ENCODE measurements at places on chromosomes 4 and X.

- no peak for DNase-seq
Measured at GRCh38 chr4:109945056-109945455, 32.4 kb downstream of the EGF start.

DNA sequence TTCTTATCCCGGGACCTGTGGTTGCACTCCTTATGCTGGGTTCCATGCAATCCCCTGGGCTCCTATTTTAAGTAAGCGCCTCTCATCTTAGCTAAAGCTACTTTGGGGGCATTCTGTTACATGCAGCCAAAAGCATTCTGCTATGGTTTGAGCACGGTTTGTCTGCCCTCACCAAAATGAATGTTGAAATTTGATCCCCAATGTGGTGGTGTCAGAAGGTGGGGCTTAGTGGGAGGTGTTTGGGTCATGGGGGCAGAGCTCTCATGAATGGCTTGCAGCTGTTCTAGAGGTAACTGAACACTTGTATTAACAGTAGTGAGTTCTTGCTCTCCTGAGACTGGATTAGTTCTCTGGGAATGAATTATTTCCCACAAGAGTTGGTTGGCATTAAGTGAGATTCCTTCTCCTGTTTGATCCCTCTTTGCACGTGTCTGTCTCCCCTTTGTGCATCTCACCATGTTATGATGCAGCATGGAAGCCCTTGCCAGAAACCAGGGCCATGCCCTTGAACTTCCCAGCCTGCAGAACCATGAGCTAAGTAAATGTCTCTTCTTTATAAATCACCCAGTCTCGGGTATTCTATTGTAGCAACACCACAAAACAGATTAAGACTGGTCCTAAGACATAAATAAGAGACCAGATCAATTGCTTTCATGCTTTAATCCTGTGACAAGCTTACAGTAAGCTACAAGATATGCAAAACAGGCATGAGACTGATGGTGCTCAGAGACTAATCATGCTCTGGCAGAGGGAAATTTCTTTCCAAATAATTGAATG, 141.8 kb downstream of the TSPAN5 start:
- no peak for DNase-seq

DNA sequence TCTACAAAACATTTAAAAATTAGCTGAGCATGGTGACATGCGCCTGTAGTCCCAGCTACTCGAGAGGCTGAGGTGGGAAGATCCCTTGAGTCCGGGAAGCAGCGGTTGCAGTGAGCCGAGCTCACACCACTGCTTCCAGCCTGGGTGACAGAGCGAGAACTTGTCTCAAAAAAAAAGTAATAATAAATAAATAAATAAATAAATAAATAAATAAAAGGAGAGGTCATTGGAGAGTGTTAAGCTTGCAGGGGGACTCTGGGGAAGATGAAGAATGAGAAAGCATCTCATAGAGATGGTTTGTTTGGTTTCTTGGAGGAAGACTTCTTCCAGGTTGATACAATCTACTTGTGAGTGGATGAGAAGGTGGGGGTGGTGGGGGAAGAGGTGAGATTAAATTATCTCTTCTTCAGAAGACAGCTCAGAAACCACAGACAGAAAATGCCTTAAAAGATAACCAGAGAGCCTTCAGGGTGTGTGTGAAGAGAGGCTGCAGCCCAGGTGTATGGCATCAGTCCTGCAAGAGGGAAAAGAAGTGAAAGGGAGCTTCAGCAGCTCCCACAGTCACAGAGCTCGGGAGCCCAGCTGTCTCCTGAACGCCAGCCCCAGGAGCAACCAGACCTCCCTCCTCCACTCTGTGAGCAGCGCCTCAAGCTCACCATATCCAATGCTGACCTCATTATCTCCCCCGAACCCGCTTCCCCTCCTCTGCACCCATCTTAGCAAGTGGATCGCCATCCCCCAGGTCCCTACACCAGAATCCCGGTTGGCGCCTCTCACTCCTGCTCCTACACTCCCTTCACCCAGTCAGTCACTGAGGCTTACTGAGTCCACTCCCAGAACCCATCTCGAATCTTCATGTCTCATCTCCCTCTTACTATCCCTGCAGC, 48.2 kb downstream of the RBM47 start:
- no peak for DNase-seq

- DNase-seq: no peak
Measured at GRCh38 chr4:2036866-2037265, 22.3 kb upstream of the NAT8L start.

DNA sequence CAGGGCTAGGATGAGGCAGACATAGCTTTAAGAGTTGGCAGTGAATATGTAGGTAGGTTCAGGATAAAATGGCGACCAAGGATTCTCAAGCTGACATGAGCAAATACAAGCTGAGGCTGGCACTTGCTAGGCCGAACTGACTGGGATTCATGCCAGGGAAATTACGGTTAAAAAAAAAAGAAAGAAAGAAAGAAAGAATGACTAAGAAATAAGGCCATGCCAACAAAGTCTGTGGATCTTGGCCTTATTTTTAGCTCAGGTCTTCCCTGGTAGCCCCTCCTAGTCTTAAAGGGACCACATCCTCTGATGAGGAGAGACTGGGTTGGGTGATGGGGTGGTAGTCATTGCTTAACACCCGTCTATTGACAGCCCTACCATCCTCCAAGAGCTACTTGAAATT, 64.4 kb upstream of the KLHL13 start:
- no peak for DNase-seq

GRCh38 chrX:867966-868647, 237.5 kb downstream of the SHOX start:
- no peak for DNase-seq

- DNase-seq: no peak
Measured at GRCh38 chr4:66804979-66805378, 740.3 kb downstream of the CENPC start.

DNA sequence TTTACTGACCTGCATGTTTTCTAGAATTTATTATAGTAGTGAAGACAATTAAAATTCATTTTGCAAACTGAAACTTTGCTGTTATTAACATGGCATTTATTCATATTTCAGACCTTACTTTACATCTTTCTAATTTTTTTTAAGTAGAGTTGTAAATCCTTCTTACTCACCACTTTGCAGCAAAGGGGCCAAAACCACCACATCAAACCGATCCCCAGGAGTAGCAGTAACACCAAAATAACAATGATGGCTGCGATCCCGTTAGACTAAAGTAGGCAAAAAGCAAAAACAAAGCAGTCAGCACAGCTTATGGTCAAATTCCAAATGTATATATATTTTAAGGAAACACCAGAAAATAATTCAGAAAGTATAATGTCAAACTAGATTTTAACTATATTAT, 64.7 kb downstream of the ANTXR2 start:
- no peak for DNase-seq

- DNase-seq: no peak
Measured at GRCh38 chr4:152773339-152773738, 6.2 kb downstream of the TIGD4 start.

DNA sequence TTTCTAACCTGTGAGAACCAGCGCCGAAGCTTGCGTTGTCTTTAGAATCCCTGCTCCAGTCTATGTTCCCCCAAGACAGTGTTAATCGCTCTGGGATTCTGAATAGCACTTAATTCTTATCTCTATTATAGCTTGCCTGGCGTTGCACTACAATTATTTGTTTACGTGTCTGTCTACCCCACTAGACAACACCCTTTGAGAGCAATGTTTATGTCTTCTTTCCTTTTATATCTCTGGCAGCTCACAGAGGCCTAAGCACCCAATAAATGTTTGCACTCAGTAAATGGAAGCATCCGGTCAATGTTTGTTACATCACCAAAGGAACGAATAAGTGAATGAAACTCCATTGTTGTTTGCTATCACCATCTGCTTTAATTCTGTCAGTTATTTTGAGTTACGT, 4.8 kb upstream of the NHS start:
- DNase-seq: peak; percentile 17

DNA sequence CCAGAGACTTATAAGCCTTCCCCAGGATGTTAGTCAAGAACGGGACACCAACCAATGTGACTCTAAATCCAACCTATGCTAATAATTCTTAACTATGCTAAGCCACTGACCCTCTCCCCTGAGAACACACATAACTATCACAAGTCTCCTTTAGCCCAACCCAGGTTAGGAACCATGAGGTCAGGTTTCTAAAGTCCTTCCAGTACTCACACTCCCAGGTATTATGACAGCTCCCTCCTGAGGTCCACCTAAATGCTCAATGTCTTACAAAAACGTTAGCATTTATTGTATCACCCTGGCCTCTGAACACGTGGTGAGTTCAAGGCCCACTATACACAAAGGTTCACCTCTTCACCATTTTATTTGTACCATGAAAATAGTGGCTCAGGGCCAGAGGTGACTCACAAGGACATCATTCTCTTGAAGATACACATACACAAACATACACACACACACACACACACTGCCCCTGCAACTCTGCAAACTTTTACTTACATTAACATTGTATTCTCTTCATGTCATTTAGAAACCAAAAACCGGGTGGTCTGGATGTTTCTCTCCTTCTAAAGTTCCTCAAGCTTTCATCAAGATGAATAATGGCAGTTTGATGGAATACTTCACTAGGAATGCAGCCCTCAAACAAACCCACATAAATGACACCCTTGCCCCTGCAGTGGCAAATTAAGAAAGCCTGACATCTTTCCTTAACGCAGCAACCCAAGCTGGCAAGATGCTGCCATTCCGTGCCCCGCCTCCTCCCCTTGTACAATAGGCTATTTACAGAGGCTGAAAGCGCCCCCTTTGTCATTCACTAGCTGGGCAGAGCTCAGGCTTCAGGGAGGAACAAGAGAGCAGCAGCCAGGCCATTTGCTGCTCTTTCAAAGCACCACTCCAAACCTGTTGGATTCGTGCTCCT, 17.7 kb downstream of the ACSL1 start:
- DNase-seq: peak; percentile 30

- DNase-seq: no peak
Measured at GRCh38 chr4:83723609-83724008, 187.7 kb downstream of the GPAT3 start.

DNA sequence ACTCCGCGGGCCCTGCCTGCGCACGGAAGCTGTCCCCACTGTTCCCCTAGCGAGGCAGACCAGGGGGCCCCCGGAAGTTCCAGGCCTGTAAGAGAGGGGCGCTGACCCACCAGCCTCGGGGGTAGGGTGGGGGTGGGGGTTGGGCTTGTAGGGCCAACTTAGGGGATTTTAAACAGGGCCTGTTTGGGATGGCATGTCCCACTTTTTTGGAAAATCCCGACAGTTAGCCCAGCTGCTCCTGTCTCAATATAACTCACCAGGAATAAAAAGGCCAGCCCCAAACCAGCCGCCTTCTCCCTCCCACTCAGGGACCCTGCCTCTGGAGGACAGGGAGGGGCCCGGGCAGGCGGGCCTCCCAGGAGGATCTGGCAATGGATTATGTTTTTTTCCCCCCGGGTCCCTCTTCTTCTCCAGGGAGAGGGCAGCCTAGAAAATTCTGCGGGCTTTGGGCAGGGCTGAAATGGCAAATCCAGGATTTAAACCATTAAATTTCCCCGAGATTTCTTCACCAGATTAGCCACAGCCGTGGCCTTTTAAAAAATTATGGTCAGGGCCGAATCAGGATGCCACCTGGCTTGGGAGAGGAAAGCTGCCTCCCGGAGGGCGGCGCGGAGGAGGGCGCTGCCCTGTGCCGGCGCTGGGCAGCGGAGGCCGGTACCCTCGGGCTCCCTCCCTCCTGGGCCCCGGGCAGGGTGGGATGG, 957 bp downstream of the PPP2R2C start:
- DNase-seq: no peak

DNA sequence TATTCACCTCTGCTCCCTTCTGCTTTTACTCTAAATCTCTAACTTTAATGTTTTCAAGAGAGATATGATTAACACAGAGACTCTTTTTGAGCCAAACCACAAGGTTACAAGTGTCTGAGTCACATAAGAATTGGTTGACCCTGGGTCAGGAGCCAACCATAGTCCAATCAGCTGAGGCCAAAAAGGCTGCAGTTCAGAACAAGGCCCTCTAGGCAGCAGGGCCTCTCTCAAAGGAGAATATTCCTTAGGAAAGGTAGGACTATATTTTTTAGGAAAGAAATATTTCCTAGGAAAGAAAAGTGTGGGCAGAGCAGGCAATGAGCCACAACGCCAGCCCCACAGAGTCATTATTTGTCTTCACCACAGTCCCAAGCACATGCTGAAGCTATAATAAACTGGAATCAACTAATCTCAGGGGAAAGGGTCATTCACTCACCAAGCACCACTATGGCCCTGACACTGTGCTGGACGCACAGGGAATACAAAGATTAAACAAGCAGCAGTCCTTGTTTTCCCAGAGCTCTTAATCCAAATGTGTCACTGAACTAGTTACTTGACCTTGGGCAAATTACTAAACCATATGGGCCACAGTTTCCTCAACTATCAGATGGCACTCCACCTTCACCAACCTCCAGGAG, 2.2 kb downstream of the ATP8A1 start:
- DNase-seq: no peak

- no peak for DNase-seq
Measured at GRCh38 chrX:40314070-40314469, 216.3 kb upstream of the BCOR start.

GRCh38 chr4:98773638-98774037, 115.2 kb upstream of the TSPAN5 start:
- no peak for DNase-seq

GRCh38 chr4:156948738-156949137, 22.9 kb downstream of the PDGFC start:
- no peak for DNase-seq

GRCh38 chr4:187059021-187059420, 335.4 kb upstream of the FAT1 start:
- no peak for DNase-seq

- peak; percentile 46 for DNase-seq
Measured at GRCh38 chr4:22434895-22435294, 81.0 kb downstream of the ADGRA3 start.

- no peak for DNase-seq
Measured at GRCh38 chrX:54560411-54560810, 30.4 kb downstream of the GNL3L start.

DNA sequence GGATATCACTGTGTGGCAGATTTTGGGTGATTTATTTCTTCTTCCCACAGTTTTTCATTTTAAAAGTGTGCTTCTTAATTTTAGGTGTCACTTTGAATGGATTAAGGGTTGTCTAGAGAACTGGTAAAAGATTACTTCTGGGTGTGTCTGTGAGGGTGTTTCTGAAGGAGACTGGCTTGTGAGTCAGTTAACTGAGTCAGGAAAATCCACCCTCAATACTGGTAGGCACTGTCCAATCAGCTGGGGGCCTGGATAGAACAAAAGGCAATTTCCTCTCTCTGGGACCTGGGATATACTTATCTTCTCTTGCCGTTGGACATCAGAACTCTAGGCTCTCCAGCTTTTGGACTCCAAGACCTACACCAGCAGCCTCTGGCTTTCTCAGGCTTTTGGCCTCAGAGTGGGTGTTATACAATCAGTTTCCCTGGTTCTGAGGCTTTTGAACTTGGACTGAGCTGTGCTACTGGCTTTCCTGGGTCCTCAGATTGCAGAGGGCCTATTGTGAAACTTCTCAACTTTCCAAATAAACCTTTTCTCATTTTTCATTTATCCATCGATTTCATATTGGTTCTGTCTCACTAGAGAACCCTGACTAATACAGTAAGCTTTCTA, 413.1 kb downstream of the GBA3 start:
- no peak for DNase-seq

Data from lung (tissue), 17 donors.